Activated CD4-positive, alpha-beta T cell treated with anti-CD3 and anti-CD28 coated beads for 36 hours (primary cell): ENCODE measurements at places on chromosomes 6 and 20.

DNA sequence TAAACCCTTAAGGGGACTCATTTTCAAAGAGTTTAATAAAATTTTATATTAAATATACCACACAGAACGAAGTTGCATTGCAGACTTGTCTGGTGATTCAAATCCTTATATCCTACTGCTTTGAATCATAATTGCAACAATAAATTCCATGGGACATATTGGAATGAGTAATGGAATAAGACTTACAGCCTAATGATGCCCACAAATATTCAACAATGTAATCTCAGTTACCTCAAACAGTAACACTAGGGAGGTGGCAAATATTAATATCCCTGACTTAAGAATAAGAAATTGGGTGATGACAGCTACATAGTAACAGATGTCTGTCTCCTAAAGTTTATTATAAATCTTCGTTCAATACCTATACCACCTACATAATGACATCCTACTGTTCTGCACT lies 52.6 kb downstream of the BMP5 start:
- no peak for DNase-seq
- H3K4me3 ChIP-seq: no peak overlapping the region
- H3K27ac ChIP-seq: no peak overlapping the region

GRCh38 chr6:39268171-39268570 lies 38.9 kb upstream of the KCNK5 start:
- no peaks in the 10 kb centered on the region for H3K36me3 ChIP-seq
- DNase-seq: no peak
- peaks cover 16% of the 10 kb centered on the region for H3K4me1 ChIP-seq
- no peaks in the 10 kb centered on the region for H3K27me3 ChIP-seq
- H3K27ac ChIP-seq: no peak overlapping the region

DNA sequence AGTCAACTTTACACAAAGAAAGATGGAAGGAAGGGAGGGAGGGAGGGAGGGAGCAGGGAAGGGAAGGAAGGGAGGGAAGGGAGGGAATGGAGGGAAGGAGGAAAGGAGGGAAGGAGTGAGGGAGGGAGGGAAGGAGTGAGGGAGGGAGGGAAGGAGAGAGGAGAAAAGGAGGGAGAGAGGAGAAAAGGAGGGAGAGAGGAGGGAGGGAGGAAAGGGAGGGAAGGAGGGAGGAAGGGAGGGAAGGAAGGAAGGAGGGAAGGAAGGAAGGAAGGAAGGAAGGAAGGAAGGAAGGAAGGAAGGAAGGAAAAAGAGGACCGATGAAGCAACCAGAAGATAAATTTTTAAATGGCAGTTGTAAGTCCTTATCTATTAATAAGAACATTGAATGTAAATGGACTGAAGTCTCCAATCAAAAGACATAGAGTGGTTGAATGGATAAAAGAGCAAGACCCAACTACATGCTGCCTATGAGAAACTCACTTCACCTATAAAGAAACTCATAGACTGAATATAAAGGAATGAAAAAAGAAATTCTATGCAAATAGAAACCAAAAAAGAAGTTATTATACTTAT lies 5.7 kb upstream of the DEFB129 start:
- H3K27me3 ChIP-seq: peaks cover 10% of the 10 kb centered on the region
- no peak for DNase-seq
- no peaks in the 10 kb centered on the region for H3K36me3 ChIP-seq
- no peak overlapping the region for H3K27ac ChIP-seq

GRCh38 chr6:82750556-82750955 lies 315.1 kb downstream of the UBE3D start:
- peaks cover 5% of the 10 kb centered on the region for H3K27me3 ChIP-seq
- no peaks in the 10 kb centered on the region for H3K4me1 ChIP-seq
- no peak overlapping the region for H3K4me3 ChIP-seq
- no peaks in the 10 kb centered on the region for H3K36me3 ChIP-seq
- no peak overlapping the region for H3K27ac ChIP-seq

DNA sequence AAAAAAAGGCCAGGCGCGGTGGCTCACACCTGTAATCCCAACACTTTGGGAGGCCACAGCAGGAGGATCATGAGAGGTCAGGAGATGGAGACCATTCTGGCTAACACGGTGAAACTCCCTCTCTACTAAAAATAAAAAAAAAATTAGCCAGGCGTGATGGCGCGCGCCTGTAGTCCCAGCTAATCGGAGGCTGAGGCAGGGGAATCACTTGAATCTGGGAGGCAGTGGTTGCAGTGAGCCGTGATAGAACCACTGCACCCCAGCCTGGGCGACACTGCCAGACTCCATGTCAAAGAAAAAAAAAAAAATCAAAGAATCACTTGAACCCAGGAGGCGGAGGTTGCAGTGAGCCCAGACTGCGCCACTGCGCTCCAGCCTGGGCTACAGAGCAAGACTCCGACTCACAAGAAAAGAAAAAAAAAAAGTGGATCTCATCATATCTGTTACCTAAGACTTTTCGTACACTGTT lies 4.2 kb downstream of the RBM39 start:
- H3K36me3 ChIP-seq: peaks cover 87% of the 10 kb centered on the region
- H3K4me1 ChIP-seq: peaks cover 59% of the 10 kb centered on the region
- DNase-seq: no peak
- H3K27me3 ChIP-seq: no peaks in the 10 kb centered on the region
- H3K27ac ChIP-seq: peak overlapping the region; percentile 84
- H3K4me3 ChIP-seq: peak overlapping the region; percentile 71

DNA sequence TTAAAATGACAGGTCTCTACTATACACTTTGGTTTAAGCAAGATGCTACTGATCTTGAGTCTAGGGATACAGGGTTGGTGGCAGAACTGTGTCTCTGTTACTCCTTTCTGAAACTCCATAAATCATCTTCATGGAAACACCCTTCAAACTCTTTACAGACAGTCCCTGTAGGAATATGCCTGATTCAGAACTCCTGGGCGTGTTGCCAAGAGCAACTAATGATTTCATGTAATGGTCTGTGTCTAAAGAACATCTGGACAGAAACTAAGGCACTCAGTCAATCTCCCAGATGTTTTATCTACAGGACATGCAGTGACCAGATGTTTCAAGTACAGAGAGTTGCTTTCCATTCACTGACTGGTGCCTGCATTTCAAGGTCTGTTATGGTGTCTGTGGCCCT lies 464.4 kb upstream of the CHD6 start:
- no peaks in the 10 kb centered on the region for H3K4me1 ChIP-seq
- H3K36me3 ChIP-seq: no peaks in the 10 kb centered on the region
- no peak overlapping the region for H3K27ac ChIP-seq
- no peaks in the 10 kb centered on the region for H3K27me3 ChIP-seq
- no peak overlapping the region for H3K4me3 ChIP-seq

DNA sequence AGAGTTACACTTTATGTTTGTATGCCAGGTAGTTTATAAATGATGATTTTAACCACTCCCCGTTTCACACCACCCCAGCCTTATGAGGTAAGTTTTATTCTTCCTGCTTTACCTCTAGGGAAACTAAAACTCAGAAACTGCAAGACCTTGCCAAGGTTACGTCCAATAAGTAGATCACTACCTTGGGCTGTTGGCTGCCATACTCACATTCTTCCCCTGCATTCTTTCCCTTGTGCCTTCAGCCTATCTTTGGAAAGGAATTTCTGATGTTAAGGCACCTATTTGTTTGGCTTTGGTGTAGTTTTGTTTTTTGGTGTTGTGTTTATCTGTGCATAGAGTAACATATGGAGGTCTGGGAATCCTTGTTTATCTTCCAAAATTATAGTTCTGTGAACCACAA lies 122.1 kb downstream of the UST start:
- H3K27ac ChIP-seq: peak overlapping the region; percentile 67
- H3K4me1 ChIP-seq: peaks cover 28% of the 10 kb centered on the region
- peaks cover 2% of the 10 kb centered on the region for H3K27me3 ChIP-seq

DNA sequence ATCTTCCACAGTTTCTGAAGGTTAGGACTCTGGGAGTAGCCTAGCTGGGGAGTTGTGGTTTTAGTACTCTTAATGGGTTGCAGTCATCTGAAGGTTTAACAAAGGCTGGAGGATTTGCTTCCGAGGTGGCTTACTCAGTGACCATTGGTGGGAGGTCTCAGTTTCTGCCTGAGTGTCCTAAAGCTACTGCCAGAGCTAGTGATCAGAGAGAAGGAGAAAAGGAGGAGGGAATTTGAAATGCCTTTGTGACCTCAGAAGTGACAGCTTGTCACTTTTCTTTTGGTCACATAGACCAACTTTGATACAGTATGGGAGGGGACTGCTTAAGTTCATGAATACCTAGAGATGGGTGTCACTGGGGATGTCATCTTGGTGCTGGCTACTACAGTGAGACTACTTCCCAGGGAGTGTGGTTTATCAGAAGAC lies 41.3 kb downstream of the NCOA3 start:
- H3K4me1 ChIP-seq: peaks cover 76% of the 10 kb centered on the region
- no peak for DNase-seq
- peak overlapping the region; percentile 38 for H3K27ac ChIP-seq
- H3K27me3 ChIP-seq: no peaks in the 10 kb centered on the region
- peaks cover 35% of the 10 kb centered on the region for H3K36me3 ChIP-seq

DNA sequence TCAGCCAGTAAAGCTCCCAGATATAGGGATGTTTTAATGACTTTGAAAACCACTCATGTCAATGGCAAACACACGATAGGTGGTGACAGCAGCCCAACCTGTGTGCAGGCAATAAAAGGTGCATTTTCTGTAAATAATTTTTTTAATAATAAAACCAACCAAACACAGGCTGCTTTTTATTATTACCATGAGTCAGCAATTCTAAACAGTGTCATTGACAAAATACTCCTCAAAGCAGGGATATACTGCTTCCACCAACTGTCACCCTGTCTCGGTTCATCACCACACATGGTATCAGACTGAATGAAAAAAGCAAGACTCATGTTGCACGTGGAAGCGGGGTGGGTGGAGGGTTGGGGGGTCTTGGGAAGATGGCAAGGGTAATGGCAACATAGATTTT lies 195.9 kb downstream of the ANKRD60 start:
- H3K36me3 ChIP-seq: no peaks in the 10 kb centered on the region
- H3K4me1 ChIP-seq: no peaks in the 10 kb centered on the region
- peaks cover 26% of the 10 kb centered on the region for H3K27me3 ChIP-seq
- DNase-seq: no peak
- H3K27ac ChIP-seq: no peak overlapping the region
- no peak overlapping the region for H3K4me3 ChIP-seq
